ENCODE measurements at places on chromosomes 5 and 9.

DNA sequence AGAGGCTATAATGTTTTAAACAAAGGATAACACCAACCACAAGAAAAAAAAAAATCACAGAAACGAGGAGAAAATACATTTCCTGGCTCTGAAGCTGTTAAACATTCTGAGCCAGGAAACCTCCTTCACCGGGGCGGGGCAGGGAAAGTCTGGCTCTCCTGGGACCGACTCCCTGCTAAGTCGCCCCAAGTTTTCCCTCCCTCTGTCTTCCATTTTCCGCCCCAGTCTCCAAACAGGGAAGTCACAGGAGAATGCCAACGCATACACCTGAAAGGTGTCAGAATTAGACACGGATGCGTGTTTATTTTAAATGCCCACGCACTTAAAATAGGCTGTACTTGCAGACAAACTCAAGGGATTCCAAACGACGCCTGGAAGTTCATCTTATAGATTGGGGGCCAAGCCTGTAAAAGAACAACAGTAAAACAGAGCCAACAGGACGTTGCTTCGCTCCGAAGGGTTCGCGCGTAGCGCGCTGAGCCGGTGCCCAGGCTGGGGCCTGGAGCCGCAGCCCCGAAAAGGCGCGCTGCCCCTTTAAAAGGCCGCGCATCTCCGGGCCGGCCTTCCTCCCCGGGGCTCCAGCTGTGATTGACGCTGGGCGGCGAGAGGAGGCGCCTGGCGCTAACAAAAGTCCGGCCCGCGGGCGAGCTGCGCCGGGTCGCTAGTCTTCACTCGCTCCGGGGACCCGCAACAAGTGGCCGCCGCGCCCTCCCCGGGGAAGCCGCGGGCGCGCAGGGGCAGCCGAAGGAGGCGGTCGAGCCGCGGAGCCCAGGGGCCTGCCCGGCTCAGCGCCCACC is at the start of gene FBXL7:
Gene FBXL7 (plus strand): TSS at position 653 of the 797 bp plus-strand sequence.
- peak; percentile 75 for DNase-seq

DNA sequence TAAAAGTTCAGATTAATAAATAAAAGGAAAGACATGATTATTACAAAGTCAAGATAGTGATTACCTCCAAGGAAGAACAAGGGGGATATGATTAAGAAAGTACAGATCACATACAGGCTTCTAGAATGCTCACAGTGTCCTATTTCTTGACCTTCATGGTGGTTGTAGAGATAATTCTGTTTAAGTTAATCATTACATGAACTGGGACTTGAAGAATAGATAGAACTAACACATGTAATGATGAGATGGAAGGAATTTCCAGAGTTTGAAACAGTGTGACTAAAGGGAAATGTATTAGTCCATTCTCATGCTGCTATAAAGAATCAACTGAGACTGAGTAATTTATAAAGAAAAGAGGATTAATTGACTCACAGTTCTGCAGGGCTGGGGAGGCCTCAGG is 72.7 kb downstream of the LURAP1L start:
- no peak for DNase-seq

GRCh38 chr5:93019896-93020295 is 561.1 kb downstream of the NR2F1-AS1 start:
- DNase-seq, result no peak

DNA sequence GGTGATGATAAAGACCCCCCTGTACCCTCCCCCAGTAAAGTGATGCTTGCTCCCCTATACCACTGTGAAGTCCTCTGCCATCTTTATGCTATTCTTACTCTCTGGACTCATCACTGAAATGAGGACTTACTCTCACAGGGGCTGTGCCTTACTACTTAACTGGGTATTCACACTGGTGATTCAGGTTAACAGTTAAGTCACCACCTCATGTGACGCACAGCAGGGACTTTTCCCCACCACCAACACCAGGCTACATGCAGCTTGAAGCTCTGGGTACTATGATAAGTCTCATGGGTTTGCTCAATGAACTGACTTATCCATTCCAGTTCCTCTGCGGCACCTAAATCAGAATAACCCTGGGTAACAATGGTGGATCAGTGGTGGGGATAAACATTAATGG is 163.7 kb downstream of the ELAVL2 start:
- DNase-seq, result no peak

All from DND-41 (cell line).